Uterus (tissue), 4 donors: ENCODE measurements at places on chromosomes 7 and 10. TPM values are rescaled to one million over a fixed set of nuclear protein-coding genes. Genes with fewer than 3 reads are reported as not detected.

ZC3HAV1L gene
- 38.9 TPM for total RNA-seq

SH2D4B gene
- total RNA-seq, result not detected

- no peaks in the 10 kb centered on the region for H3K36me3 ChIP-seq
- H3K27ac ChIP-seq, result no peak overlapping the region
- no peak overlapping the region for H3K4me3 ChIP-seq
- no peak for DNase-seq
These were observed 110.5 kb downstream of the CPEB3 start for GRCh38 chr10:92180399-92180798.

DNA sequence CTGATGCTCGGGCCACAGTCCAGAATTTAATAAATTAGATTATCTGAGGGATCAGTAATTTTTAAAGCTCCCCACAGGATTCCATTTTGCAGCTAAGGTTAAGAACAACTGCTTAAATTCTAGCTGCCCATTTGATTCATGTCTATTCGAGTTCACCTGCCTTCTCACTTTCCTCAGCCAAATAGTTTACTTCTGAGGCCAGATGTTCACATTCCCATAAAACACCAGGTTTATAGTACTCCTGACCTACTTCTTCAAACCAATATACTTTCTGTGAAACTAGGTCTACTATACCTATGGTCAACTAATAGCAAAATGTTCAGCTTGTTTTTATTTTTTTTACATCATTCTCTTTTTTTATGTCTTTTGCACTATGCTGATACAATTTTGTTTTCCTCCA, 86.3 kb downstream of the GPR158 start:
- H3K4me3 ChIP-seq, result no peak overlapping the region
- H3K36me3 ChIP-seq, result no peaks in the 10 kb centered on the region
- no peaks in the 10 kb centered on the region for H3K27me3 ChIP-seq
- no peak overlapping the region for H3K27ac ChIP-seq

MYO1G gene
- 3.1 TPM for total RNA-seq

DNA sequence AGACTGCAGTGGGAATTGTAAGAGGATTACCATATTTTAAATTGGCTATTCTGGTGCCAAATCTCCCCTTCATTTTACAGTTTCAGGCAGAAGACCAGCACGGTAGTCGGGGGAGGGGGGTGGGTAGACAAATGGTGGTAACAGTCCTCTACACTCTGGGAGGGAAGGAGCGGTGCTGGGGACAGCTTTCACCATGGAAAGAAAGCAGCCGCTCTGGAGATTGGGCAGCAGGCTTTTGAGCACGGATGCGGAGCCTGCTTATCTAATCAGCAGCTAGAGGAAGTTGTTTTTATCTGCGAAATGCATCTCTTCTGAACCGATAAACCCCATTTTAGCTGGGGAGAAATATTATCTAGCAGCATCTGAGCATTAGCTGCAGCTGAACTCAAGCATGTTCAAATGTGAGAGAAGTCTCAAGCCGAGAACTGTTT, 28.7 kb downstream of the IKZF1 start:
- no peak overlapping the region for H3K27ac ChIP-seq
- no peaks in the 10 kb centered on the region for H3K27me3 ChIP-seq
- H3K36me3 ChIP-seq, result no peaks in the 10 kb centered on the region
- no peaks in the 10 kb centered on the region for H3K4me1 ChIP-seq

SPDYE16 gene
- 0.35 TPM for total RNA-seq

DNA sequence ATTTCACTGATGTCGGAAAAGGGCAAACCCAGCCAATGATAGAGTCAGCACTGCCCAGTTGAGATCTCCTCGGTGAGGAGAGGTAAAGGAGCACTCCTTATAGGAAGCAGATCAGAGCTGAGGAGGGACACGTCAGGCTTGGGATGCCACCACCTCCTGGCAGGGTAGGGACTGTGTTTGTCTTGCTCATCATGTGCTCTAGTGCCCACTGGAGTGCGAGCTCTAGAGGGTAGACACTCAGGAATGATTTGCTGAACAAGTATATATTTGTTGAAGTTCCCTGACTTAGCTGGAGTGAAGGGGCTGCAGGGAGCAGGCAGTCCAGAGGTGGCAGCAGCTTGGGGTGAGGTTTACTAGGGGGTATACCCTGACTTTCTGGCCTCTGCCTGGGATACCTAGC, 146.5 kb downstream of the NOC3L start:
- H3K36me3 ChIP-seq, result no peaks in the 10 kb centered on the region
- H3K27ac ChIP-seq, result no peak overlapping the region
- no peaks in the 10 kb centered on the region for H3K4me1 ChIP-seq
- no peak overlapping the region for H3K4me3 ChIP-seq

GRCh38 chr10:58570307-58570723, 57.6 kb downstream of the BICC1 start:
- no peak overlapping the region for H3K4me3 ChIP-seq
- no peaks in the 10 kb centered on the region for H3K36me3 ChIP-seq
- H3K4me1 ChIP-seq, result no peaks in the 10 kb centered on the region
- DNase-seq, result no peak
- no peak overlapping the region for H3K27ac ChIP-seq
